Retina (tissue), 1 donor: ENCODE measurements at places on chromosomes 4 and X.
A peak's percentile ranks its signal among the peaks of the same experiment; 100 is the strongest.

GRCh38 chr4:124095621-124096020, 616.9 kb downstream of the ANKRD50 start:
- DNase-seq, result no peak

DNA sequence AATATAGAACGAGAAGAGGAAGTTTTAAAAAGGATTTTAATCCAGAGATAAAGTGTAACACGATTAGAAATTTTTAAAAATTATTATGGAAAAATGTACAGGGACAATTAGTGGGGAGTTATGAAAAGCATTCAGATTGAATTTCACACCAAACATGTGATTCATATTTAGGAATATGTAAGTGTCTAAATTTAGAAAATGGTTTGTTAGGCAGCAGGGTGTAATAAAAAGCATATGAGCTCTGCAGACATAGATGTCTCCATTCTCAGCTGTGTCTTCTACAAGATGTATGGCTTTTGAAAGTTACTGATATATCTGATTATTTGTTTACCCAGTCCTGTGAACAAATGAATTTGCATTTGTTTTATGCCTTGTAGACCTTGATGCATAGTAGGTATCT, 638.9 kb upstream of the AGA start:
- DNase-seq, result no peak

- DNase-seq, result no peak
These were observed 141.4 kb downstream of the GRID2 start for GRCh38 chr4:92445127-92445526.

- DNase-seq, result no peak
These were observed 3.7 kb downstream of the KIF4A start for GRCh38 chrX:70293621-70294020.

- DNase-seq, result peak; percentile 75
These were observed 768 bp downstream of the MID2 start for GRCh38 chrX:107826238-107827029.

DNA sequence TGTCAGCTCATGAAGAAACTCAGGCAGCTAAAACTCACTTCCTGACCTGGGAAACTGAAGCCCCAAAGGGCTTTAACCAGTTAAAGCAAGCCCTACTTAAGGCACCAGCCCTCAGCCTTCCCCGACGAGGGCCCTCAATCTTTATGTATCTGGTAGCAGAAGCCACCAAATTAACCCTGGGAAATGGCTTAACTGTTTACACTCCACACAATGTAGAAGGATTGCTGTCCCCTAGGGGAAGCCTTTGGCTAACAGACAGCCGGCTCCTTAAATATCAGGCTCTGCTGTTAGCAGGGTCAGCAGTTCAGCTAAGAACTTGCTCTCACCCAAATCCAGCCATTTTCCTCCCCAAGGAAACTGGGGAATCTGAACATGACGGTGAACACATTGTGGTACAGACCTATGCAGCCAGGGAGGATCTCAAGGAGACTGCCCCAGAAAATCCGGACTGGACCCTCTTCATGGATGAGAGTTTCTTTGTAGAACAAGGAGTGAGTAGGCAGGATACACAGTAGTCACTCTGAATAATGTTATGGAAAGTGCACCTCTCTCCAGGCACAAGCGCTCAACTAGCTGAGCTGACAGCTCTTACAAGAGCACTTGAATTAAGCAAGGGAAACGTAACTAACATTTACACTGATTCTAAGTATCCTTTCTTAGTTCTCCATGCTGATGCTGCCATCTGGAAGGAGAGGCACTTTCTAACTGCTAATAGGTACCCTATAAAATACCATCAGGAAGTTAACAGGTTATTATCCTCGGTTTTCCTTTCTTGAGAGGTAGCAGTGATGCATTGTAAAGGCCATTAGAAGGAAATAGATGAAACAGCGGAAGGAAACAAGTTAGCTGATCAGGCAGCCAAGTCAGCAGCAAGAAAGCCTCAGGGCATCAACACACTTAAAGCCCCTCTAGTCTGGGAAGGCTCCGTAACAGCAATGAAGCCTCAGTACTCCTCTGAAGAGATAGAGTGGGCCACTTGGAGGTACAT, 9.6 kb upstream of the NAF1 start:
- DNase-seq, result no peak

- DNase-seq, result no peak
These were observed 86.9 kb upstream of the NEIL3 start for GRCh38 chr4:177222781-177223180.

GRCh38 chr4:126451237-126451873, 1136.6 kb downstream of the FAT4 start:
- DNase-seq, result no peak

- no peak for DNase-seq
These were observed 32.9 kb upstream of the DKK2 start for GRCh38 chr4:107069049-107069448.

- DNase-seq, result no peak
These were observed 1.5 kb downstream of the HPRT1 start for GRCh38 chrX:134461437-134461836.

GRCh38 chr4:2662598-2662997, 93.5 kb downstream of the TNIP2 start:
- DNase-seq, result no peak

- no peak for DNase-seq
These were observed 7.0 kb upstream of the ATP6AP2 start for GRCh38 chrX:40573763-40574162.

GRCh38 chrX:69211701-69212100, 46.4 kb upstream of the PJA1 start:
- no peak for DNase-seq

DNA sequence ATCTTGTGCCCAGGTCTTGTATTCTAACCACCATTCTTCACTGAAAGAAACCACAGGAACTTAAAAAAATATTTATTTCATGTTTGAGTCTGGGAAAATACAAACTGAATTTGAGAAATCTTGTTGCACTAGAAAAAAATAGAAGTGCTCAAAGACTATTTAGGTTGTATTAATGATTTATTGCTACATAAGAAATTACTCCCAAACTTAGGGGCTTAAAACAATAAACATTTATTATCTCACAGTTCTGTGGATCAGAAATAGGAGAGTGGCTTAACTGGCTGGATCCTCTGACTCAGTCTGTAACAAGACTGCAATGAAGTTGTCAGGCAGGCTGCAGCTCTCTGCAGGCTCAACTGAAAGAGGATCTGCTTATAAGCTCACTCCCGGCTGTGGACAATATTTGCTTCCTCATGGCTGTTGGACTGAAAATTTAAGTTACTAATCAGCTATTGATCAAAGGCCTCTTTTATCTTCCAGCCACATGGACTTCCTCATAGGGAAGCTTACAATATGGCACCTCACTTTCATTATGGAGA, 295.4 kb upstream of the FAM241A start:
- no peak for DNase-seq

DNA sequence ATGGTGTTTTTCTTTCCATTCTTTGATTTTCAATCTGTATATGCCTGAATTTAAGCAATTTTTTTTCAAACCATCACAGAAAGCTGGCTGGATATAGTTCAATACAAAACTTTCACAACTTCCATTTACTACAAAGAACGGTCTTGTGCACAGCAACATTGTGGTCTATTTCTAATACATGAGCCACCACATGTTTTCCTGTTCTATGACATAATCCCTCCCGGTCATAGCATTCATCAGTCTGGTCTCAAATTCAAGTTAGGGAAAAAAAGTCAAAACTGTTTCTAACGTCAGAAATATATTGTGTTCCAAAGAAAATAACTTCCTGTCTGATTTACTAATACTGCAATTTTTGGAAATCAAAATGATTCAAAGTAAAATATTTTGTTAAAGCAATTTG, 7.5 kb upstream of the CXCL6 start:
- no peak for DNase-seq

DNA sequence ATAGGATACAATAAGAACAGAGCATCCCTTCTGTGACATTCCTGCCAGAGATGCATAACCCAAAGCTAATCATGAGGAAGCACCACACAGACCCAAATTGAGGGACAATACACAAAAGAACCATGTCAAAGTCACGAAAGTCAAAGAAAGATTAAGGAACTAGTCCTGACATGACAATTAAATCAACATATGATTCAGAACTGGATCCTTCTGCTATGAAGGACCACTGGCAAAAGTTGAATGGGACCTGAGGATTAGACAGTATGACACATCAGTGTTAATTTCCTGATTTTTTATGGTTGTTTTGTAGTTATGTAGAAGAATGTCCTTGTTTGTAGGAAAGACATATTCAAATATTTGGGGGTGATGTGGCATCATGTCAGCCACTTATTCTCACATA, 13.9 kb downstream of the ACOT9 start:
- no peak for DNase-seq

DNA sequence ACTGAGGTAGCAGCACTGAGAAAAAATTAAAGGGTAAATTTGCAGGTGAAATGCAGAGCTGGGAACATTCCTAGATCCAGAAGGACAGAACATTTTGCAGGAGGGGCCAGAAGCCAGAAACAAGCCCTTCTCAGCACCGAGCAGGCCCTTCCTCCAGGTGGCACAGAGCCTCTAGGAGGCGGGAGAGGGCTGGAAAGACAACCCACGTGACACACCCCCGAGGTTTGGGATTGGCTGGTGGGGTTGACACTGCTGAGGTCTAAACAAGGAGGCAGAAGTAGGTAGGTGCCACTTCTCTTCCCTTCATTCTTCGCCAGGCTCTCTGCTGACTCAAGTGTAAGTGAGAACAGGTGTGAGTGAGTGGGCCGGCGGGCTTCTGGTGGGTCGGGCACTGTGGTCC, at the start of gene PAGE4:
TSS of gene PAGE4 (plus strand) at position 288 of the 400 bp plus-strand sequence. CDS start 1,126 bp downstream, outside the sequence.
- DNase-seq, result no peak

GRCh38 chrX:121256647-121257046, 209.2 kb downstream of the GLUD2 start:
- DNase-seq, result no peak

- no peak for DNase-seq
These were observed 115.7 kb upstream of the ZXDA start for GRCh38 chrX:58025979-58026378.

- DNase-seq, result no peak
These were observed 65.4 kb downstream of the HTRA3 start for GRCh38 chr4:8334786-8335460.

DNA sequence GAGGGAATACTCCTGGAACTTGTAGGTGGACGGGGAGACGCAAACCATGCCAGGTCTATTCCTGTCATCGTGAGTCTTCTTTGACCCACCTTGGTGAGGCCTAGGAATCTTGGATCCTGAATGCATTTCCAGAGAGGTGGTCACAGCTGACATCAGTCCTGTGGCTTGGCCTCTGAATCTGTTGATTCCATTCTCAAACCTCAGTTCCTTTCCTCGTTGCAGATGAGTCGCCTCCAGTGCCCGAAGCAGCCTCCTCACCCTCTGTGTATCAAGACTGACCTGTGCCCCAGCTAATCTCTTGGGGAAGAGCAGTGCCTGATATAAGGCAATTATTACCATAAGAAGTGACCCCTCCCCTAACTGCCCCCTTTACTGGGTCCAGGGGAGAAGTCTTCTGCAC, 118.1 kb downstream of the SMIM20 start:
- DNase-seq, result peak; percentile 47

DNA sequence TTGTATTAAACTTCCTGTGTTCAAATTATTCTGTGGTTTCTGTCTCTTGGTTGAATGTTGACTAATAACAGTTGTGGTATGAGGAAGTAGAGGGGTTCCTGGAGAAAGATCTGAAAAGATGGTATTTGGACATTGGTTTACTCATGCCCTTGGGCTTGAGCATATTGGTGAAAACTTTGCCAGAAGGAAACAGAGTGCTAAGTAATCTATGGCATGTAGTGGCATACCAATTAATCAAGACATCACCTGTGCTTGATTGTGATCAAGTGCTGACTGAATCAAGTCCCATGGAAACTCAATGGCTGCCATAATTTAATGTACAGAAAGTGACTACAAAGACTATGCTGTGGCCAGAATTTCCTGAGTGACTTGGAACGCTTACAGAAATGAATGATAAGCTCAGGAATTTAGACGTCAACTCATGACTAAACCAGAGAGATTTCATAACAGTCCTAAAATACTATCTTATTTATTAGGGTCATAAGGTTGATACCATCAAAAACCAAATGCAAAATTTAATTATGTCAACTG, 2062.9 kb downstream of the ARAP2 start:
- DNase-seq, result no peak

- DNase-seq, result no peak
These were observed 276.3 kb upstream of the GALNT7 start for GRCh38 chr4:172892300-172892699.

DNA sequence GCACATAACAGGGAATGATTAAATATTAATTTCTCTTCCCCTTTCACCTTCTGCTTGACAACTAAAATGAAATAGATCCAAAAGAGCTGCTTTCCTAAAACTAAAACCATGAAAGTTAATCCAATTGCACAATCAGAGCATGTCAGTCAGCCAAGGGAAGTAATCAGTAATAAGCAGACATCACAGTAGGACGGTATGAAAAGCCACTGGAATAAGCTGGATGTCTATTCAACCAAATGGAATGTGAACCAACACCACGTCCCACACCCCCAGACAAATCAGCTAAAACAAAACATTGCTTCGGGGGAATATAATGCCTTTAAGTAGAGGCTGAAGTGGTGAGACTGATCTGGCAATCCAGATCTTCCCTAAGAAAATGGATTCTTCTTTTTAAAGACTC, 859.4 kb upstream of the FTHL17 start:
- DNase-seq, result no peak

GRCh38 chrX:41118156-41118555, 32.9 kb downstream of the USP9X start:
- DNase-seq, result no peak

- no peak for DNase-seq
These were observed 107.2 kb upstream of the KIT start for GRCh38 chr4:54550395-54551171.

GRCh38 chr4:108917255-108917654, 154.4 kb upstream of the ETNPPL start:
- no peak for DNase-seq

- DNase-seq, result no peak
These were observed 29.4 kb upstream of the CENPU start for GRCh38 chr4:184763150-184763780.

GRCh38 chr4:184420881-184421416, 53.4 kb downstream of the IRF2 start:
- no peak for DNase-seq

GRCh38 chr4:107402291-107402690, 317.7 kb downstream of the PAPSS1 start:
- DNase-seq, result no peak

GRCh38 chrX:13059637-13060499, 15.4 kb upstream of the FAM9C start:
- no peak for DNase-seq

DNA sequence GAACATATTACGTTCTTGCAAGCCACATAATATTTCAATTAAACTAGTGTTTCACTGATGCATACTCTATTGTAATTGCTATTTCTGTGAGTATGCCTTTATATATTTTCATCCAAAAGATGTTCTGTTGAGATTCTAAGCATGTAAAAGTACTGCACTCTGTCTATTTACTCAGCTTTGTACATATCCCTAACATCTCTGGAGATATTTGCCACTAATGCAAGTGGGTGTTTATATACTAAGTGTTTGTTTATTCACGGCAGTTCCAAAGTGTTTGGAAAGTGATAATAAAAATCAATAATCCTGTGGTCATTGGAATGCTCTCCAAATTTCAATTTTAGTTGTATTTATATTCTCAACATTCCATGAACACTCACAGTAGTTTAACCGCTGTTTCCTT, 1989.0 kb downstream of the C4orf33 start:
- DNase-seq, result no peak

GRCh38 chr4:141686879-141687278, 50.5 kb downstream of the IL15 start:
- DNase-seq, result no peak

GRCh38 chr4:95537191-95537590, 11.6 kb downstream of the UNC5C start:
- peak; percentile 46 for DNase-seq
